ENCODE measurements at places on chromosomes 11 and 22.

GRCh38 chr11:102422817-102423712 is 29.5 kb downstream of the TMEM123 start:
- peak; percentile 85 for DNase-seq

DNA sequence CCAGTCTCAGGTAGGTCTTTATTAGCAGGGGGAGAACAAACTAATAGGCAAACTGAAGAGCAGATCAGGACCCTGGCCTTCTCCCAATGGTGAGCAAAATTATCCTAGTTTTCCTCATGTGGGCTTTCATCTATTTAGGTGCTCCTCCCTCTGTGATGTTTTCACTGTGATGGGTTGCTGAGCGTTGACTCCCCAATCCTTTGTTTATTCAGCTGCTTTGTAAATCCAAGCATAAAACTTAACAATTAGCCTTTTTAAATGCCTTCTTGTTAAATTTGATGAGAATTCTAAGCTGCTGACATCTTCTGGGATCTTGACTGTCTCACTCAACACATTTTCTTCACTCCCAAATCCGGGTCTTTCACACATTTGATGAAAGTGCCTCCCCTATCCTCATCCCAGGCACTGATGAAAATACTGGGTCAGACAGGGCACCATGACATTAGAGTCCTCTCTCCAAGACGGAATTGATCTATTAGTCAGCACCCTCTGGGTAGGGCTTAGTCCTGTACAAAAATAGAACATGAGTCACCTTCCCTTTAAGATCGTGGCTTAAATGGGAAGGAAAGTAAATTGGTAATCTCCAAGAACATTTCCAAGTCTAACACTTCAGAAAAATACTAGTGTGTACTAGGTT is 199.3 kb upstream of the ISX start:
- DNase-seq, result no peak

- DNase-seq, result no peak
Measured at GRCh38 chr11:59285716-59286260, 72.9 kb upstream of the OR5AN1 start.

- peak; percentile 83 for DNase-seq
Measured at GRCh38 chr22:24140357-24140756, 40.9 kb upstream of the SUSD2 start.

- no peak for DNase-seq
Measured at GRCh38 chr22:17586831-17587440, 23.6 kb downstream of the SLC25A18 start.

GRCh38 chr11:20211691-20212090 is 51.4 kb upstream of the DBX1 start:
- DNase-seq, result no peak

DNA sequence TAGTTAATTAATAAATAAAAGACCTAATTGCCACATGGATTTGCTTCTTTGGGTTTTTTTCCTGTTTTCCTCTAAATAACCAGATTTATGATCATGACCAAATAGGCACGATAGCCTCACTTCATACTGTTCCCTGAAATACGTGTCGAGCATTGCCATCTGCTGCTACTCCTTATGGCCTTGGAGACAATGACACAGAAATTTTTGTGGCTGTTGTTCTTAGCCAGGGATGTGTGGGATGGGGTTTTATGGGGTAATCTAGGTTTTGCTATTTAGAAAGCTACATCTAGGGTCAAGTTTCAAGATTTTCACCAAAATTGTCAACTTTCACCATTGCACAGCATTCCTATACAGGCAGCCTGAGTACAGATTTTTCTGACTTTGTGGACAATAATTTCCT is 145.2 kb downstream of the DBX1 start:
- no peak for DNase-seq

DNA sequence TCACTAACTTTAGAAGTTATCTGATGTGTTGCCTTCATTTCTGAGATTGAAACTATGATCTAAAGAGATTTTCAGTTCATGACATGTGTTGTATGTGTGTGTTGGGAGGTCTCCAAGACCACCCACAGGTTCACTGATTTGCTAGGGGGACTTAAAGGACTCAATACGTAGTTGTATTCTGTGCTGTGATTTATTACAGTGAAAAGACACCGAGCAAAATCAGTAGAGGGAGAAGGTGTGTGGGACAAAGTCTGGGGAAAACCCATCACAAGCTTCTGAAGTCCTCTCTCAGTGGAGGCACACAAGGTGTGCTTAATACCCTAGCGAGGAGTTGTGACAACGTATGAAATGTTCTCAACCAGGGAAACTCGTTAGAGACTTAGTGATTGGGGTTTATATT is 35.6 kb downstream of the RNF169 start:
- no peak for DNase-seq

DNA sequence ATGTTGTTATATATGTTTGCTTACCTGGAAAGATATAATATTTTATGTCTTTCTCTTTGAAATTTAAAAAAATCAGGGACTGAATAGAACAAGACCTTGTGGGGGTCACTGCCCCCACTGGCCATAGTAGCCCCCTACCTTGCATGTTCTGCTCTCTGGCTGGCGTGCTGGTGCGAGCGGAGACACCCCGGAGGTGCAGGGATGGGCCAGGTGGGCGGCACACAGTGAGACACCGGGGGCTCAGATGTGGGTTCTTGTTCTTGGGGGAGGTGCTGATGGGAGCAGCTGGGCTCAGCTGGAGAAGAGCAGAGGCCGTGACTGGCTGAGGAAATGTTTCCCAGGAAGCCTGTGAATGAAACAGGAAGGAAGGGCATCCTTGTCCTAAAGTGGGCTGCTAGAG is 20.2 kb downstream of the GAB4 start:
- no peak for DNase-seq

DNA sequence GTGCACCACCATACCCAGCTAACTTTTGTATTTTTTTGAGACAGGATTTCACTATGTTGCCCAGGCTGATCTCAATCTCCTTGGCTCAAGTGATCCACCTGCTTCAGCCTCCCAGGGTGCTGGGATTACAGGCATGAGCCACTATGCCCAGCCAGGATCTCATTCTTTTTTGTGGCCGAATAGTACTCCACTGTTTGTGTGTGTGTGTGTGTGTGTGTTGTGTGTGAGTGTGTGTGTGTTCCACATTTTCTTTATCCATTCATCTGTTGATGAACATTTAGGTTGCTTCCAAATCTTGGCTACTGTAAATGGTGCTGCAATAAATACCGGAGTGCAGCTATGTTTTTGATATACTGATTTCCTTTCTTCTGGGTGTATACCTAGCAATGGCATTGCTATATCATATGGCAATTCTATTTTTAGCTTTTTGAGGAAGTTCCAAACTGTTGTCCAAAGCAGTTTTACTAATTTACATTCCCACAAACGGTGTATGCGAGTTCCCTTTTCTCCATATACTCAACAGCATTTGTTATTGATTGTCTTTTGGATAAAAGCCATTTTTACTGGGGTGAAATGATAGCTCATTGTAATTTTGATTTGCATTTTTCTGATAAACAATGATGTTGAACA is 105.4 kb downstream of the TTC28 start:
- no peak for DNase-seq

- DNase-seq, result no peak
Measured at GRCh38 chr11:2209370-2209801, 37.8 kb upstream of the TH start.

GRCh38 chr22:41781507-41781906 is 19.0 kb upstream of the CCDC134 start:
- no peak for DNase-seq

DNA sequence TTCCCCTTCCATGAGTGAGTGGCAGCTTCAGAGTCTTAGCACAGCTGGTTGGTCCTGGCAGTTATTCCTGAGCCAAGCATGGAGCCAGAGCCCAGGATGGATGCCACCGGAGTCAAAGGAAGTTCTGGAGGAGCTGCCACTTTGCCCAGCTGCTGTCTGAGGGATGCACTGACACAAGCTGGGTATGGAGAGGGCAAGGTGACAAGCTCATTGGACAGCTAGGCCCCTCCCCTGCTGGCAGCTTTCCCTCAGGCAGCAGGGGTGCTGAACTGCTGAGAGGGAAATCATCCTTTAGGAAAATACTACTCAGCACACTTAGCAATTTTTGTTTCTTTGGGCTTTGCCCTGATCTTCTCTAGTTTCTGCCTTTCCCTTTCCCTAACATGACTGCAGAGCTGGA is 99.3 kb upstream of the SESN3 start:
- DNase-seq, result peak; percentile 20

DNA sequence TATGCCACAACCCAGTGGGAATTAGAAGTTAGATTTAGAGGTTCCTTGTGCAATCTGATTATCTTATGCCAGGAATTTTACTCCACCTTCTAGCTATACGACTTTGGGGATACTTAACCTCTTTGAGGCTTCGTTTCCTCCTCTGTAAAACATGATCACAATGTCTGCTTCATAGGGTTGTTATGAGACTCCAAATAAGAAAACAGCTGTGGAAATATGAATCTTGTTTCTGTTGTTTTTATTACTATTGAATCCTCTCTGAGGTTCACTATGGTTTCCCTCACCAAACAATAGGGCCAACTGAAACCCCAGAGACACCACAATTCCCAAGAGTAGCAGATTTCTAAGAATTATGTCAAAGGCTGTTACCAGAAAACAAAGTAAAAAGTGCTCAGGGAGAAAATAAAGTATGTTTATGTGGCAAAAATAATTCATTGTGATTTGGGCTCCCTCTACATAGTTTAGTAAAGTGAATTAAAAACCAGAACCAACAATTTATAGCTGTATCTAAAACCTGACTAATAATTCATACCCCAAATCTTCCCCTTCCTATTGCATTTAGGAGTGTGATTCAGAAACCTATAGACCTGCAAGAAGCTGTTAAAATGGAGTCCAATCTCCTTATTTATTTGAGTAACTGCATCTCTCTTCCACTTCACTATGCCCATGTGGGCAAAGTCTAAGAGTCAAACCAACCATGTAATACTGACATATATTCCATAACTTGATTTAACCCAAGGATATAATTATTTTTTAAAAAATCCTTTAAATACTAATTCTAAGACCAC is 38.4 kb downstream of the AMBRA1 start:
- no peak for DNase-seq

DNA sequence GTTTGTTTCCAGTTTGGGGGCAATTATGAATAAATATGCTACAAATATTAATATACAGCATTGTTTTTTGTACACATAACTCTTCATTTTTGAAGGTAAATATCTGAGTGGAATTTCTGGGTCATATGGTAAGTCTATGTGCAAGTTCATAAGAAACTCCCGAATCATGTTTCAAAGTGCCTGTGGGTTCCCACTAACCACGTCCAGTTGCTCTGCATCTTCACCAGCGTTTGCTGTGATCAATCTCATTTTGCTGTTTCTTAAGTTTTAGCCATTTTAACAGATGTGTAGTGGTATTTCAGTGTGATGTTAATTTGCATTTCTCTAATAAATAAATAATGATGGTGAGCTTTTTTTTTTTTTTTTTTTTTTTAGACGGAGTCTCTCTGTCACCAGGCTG is 14.2 kb upstream of the CSRP3 start:
- DNase-seq, result no peak

DNA sequence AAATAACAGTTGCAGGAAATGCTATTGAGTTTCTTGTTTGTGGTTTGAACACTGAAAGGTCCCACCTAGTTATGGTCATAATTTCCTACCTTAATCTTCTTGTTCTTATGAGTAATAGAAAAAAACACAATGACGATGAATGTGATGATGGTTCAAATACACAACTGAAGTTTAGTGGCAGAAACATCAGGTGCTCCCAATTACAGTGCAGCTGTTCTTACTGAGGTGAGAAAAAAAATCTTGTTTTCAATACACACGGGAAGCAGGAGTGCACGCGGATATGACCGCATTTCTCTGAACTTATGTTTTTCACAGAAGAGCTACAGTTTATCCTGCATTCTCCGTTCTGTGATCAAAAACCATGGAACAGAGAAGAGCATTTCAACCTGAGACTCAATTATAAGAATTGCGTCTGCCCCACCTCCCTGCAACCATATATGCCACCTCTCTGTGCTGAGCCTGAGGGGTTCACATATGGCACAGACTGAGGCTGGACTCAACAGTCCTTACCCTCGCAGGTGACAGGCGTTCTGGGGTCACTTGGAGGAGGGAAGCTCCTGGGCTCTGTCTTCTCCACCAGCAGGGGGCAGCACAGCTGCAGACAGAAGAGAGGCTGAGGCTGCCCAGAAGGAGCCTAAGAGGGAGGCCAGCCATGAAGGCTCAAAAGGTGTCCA is 99.7 kb upstream of the IGLL5 start:
- DNase-seq, result peak; percentile 42

DNA sequence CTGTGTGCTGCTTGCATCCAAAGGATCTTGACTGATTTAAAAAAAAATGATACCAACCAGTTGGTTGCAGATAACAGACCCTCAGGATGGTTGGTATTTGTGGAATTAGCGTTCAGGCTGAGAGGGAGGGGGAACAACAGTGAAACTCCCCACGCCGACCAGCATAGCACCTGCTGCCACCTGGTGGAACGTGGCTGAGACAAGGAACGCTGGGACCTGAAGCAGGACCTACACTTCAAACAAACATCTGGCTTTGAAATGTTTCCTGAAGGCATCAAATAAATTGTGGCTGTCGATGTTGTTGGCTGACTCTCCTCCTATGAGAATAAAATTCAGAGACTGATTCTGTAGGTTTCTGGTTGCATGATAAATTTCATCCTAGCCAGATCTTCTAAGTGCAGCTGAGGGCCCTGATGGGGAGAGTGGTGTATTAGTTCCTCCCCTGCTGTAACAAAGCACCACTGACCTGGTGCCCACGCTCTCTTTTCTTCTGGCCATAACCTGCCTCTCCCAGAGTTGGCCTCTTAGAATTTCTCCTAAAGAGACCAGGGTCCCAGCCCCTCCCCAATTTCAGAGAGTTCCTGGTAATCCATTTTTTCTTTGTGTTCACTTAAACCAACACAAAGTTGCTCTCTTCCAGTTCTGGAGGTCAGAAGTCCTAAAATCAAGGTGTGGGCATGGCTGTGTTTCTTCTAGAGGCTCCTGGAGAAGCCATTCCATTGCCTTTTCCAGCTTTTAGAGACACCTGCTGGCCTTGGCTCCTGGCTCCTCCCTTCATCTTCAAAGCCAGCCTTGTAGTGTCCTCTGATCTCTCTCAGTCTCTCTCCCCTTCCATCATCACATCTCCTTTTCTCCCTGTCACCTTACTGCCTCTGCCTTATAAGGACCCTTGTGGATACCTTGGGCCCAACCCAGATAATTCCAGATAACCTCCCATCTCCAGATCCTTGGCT is 17.3 kb downstream of the APOL2 start:
- DNase-seq, result peak; percentile 37

- no peak for DNase-seq
Measured at GRCh38 chr11:96145163-96145585, 197.8 kb downstream of the MAML2 start.

GRCh38 chr11:34680206-34680605 is 59.3 kb downstream of the EHF start:
- DNase-seq, result no peak

- DNase-seq, result no peak
Measured at GRCh38 chr11:1644601-1645356, 15.2 kb downstream of the KRTAP5-5 start.

- DNase-seq, result no peak
Measured at GRCh38 chr11:13923716-13924650, 38.5 kb upstream of the SPON1 start.

Data from pons (tissue), 1 donor.